ENCODE measurements at places on chromosomes 6 and 20. TPM values are rescaled to one million over a fixed set of nuclear protein-coding genes. Genes with fewer than 3 reads are reported as not detected.

Gene COL9A1
- not detected for total RNA-seq

Gene MCM8
- 28.8 TPM for total RNA-seq

Gene LRFN2
- not detected for total RNA-seq

Gene HLA-A
- 128 TPM for total RNA-seq

Gene DLK2
- total RNA-seq = 8.1 TPM

Gene HCK
- total RNA-seq = 0.13 TPM

Gene MAVS
- 24.4 TPM for total RNA-seq

Gene ZC2HC1B
- not detected for total RNA-seq
